Stimulated activated CD4-positive, alpha-beta T cell treated with anti-CD3 and anti-CD28 coated beads, Interleukin-1b, Interleukin-23, amount 100 ng/mL, for 1 hour (primary cell): ENCODE measurements at places on chromosomes 4 and X.

GRCh38 chrX:32289356-32289755 is 922.0 kb downstream of the DMD start:
- DNase-seq = no peak

GRCh38 chrX:63363788-63364187 is 12.7 kb upstream of the SPIN4 start:
- DNase-seq = no peak

DNA sequence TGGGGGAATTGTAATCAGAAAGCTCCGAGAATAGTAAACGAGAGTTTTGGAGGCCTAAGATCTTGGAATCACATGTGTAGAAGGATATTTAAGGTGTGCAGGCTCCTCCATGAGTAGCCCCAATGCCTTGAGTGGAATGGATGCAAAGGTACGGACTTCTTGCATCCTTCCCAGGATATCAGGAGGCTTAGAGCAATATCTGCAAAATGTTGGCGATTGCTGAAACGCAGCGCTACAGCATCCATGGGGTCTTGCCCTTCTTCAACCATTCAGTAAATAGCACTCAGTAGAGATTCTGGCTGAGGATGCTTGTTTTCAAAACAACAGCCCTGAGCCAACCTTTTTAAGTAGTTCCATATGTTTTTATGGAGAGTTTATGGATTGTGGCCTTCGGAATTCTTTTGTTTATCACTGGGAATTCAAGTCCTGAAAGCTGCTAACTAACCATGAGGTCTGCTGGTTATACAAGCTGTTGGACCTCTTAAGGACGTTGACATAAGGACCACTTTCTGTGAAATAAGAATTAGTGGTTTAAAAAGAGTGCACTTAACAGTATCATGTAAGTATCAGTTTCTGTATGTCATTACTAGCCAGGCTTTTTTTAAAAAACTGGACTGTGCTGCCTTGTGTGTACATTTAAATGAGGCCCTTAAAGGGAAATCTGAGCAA is 228.8 kb upstream of the PGRMC2 start:
- DNase-seq = no peak

- DNase-seq = no peak
These were observed 250.8 kb downstream of the ARHGAP24 start for GRCh38 chr4:85725721-85726170.

GRCh38 chr4:93827272-93827947 is 1.1 kb upstream of the ATOH1 start:
- no peak for DNase-seq

DNA sequence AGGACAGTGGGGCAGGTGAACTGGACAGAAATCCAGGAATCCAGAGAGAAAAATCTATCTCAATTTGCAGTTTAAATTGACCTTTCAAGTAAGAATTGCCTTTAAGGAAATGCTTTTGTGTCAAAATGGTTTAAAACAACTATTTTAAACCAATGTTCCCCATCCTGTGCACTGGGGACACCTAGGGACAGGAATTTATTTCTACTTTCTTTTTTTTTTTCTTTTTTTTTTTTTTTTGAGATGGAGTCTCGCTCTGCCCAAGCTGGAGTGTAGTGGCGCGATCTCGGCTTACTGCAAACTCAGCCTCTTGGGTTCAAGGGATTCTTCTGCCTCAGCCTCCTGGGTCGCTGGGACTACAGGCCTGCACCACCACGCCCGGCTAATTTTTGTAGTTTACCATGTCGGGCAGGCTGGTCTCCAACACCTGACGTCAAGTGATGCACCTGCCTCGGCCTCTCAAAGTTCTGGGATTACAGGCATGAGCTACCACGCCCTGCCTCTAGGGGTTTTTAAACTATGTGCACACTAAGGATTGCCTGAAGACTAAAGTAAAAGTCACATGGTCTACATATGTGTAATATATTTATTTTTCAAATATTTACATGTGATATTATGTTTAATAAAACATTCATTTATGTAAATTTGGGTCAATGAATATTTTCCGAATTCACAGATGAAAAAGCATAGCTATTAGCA is 1213.4 kb downstream of the STIM2 start:
- no peak for DNase-seq

- DNase-seq = no peak
These were observed 41.8 kb upstream of the IQSEC2 start for GRCh38 chrX:53323196-53323595.

DNA sequence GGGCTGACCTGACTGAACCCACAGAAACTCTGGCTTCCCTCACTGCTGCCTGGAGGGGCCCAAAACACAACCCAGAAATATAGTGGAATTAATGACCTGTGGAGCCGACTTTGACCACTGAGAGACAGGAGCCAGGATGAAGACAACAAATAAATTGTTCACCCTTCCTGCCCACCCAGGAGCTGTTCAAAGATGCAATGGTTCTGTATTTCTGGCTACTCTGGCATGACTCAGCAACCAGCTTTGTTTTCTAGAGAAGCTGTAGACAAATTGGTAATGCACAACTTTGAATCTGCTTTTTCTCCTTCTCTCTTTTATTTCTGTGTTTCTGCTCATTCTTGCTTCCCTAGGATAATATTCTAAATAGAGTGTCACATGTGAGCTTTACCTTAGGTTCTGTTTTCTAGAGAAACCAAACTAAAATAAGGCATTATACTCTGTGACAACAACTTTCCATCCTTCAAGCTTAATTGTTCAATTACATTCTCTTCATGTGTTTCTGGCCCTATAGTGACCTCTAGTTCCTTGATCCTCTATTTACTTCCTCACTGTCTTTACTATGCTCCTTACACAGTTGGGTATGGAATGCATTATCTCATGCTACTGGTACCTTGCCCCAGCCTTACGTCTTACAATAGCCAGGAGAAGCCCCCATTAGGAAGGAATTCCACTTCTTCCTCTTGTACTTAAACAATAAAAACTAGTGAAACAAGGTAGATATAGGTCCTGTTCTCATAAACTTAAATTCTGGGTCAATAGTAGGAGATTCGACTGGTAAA is 6.5 kb upstream of the PRKG2 start:
- no peak for DNase-seq

DNA sequence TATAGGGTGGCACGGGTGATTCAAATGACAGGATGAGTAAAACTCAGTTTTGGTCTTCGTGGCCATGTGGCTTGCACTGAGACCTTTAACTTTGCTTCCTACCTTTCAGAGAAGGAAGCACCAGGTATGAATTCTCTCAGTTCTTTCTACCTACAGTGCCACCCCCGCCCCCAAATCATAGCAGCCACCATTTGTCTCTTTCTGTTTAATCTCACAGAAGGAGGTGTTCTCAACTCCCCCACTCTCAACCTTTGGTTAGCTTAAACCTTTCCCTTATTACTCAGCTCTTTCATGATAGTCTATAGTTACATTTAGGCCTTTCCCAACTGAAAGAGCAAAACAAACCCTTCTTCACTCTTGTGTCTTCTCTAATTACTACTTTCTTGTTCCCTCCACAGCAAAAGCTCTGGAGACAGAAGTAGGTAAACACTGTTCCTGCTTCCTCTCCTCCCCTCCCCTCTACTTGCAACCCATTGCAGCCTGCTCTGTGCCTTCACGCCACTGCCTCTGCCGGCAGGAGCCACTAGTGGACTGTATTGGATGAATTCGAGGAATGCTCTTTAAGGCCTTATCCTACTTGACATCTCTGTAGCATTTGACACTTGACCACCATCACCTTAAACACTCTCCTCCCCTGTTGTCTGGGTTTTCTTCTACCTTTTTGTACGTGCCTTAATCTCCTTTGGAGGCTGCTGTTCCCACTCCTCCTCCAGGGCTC is 123.7 kb downstream of the AFF1 start:
- DNase-seq = peak; percentile 24

GRCh38 chr4:163901319-163901718 is 406.8 kb downstream of the TMA16 start:
- no peak for DNase-seq

GRCh38 chrX:80431505-80431832 is 11.2 kb downstream of the TENT5D start:
- no peak for DNase-seq

GRCh38 chr4:174580597-174580996 is 58.3 kb upstream of the HPGD start:
- no peak for DNase-seq

DNA sequence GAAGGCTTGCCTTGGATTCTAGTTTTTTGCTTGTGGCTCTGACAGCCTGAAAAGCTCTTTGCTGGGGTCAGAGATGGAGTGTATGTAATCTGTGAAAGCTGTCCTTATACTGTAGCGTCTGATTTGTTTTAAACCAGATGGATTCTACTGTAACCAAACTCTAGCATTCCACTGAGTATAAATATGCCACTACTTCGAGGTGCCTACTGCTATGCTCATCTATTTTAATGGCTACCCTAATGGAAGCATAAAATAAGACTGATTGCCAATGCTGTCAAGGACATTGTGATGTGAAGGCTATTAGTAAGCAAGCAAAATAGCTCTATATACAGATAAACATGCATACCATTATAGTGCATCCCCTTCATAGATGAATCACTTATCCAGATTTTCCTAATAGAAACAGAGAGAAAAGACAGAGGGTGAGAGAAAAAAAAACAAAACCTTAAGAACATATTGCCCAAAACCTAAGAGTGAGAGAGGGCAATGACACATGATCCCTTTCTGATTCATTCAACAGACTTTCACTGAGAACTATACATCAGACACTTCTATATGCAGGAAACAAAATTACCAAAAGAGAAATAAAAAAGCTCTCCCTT is 1025.8 kb upstream of the LCORL start:
- DNase-seq = no peak

DNA sequence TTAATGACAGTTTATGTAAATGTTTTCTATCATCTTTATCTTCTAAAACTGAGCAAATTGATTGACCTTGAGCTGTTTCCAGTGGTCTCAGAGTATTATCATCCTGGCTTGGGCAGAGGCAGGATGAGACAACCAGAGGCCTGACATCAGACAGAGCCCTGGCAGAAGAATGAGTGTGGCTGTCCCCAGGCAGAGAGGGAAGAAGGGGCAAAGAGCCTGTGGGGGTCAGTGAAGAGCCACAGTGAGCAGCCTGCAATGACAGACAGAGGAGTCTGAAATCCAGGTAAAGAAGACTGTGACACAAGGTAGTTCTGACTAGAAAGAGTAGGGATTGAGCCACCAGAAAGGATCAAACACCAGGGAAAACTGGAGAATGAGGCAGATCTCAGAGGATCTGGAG is 182.4 kb upstream of the ARSJ start:
- no peak for DNase-seq

- no peak for DNase-seq
These were observed 103.3 kb downstream of the TMEM144 start for GRCh38 chr4:158313566-158313965.

- DNase-seq = no peak
These were observed 34.1 kb upstream of the MXD4 start for GRCh38 chr4:2295900-2296442.

DNA sequence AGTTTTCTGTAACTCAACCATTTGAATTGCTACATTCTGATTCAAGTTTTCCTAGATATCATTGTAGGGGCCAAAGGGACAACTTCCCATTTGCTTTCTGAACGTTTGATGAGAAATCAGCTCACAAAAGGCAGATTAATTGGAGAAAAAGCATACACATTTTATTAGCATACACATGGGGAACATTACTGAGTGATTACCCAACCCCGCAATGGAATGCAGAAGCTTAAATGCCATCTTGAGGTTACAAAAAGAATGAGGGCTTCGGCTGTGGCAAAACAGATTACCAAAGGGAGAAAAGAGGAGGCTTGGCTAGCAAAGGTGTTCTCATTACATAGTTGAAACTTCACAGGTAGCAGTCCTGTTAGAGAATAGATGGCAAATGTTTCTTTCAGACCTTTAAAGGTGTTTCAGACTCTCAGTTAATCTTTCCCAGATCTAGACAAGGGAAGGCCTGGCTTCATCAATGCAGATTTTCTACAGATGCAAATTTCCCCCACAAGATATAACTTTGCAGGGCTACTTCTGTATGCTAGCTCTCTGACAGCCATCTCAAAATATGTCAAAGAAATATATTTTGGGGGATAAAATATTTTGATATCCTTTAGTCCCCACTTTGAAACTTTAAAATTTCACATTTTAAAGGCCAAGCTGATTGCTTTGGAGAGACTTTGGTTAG is 26.5 kb upstream of the HERC6 start:
- DNase-seq = no peak

GRCh38 chr4:168724243-168724642 is 227.4 kb downstream of the PALLD start:
- no peak for DNase-seq
